ENCODE measurements at places on chromosomes 7 and 10.

DNA sequence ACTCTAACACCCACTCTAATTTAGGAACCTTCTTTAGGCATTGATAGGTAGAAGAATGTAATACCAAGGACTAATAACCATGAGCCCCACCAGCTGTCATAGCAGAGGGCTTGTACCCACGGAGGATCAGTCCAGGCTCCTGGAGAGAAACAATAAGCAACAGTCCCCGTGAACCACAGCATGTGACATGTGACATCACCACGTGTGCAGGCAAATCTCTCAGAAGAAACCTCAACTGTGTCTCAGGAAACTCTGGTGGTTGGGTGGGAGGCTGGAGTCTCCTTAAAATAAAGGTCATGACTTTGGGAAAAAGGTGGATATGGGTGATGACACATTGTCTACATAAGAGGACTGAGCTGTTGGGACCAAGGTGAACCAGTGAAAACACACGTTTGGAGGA is 653.9 kb upstream of the FOXK1 start:
- no peak for DNase-seq

DNA sequence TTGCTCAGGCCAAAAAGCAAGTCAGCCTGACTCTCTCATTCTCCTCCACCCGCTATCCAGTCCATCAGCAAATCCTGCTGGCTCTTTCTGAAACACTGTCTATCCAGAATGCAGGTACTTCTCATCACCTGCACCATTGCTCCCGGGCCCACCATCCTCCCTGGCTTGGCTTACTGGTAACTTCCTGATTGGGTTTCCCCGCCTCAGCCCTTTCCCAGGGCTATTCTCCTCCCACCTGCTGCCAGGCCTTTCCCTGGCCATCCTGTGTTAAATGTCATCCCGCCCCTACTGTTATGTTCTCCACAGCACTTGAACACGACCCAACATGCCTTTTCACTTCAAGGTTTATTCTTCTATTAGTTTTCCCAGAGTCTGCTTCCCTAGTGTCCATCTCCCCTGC is 124.0 kb downstream of the CNNM2 start:
- no peak for DNase-seq

GRCh38 chr10:56537984-56538383 is 176.9 kb upstream of the ZWINT start:
- DNase-seq, result no peak

GRCh38 chr10:58260334-58260733 is 7.4 kb downstream of the IPMK start:
- no peak for DNase-seq

DNA sequence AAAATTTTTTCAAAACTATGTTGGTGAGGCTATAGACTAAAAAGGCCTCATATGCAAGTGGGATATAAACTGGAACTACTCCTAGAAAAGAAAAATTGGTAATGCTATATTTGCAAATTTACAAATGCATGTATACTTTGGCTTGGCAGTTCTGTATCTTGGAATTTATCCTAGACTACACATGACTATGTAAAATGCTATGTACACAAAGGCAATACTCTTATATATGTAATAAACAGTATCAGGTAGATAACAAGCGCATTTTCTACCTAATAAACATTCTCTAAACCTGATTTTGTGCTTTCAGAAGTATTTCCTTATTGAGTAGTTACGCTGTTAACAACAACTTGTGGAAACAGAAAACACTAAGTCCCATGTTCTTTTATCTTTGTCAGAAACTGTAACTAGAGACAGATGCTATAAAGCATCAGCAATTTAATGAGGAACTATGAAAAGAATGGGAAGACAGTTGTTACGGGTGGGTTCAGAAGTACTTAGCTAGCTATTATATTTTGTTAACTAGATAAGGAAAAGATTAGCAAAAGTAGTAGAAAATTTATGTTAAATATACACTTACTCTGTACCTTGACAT is 107.8 kb downstream of the ARHGAP12 start:
- DNase-seq, result no peak

GRCh38 chr10:124586142-124586541 is 124.5 kb downstream of the LHPP start:
- DNase-seq, result no peak

DNA sequence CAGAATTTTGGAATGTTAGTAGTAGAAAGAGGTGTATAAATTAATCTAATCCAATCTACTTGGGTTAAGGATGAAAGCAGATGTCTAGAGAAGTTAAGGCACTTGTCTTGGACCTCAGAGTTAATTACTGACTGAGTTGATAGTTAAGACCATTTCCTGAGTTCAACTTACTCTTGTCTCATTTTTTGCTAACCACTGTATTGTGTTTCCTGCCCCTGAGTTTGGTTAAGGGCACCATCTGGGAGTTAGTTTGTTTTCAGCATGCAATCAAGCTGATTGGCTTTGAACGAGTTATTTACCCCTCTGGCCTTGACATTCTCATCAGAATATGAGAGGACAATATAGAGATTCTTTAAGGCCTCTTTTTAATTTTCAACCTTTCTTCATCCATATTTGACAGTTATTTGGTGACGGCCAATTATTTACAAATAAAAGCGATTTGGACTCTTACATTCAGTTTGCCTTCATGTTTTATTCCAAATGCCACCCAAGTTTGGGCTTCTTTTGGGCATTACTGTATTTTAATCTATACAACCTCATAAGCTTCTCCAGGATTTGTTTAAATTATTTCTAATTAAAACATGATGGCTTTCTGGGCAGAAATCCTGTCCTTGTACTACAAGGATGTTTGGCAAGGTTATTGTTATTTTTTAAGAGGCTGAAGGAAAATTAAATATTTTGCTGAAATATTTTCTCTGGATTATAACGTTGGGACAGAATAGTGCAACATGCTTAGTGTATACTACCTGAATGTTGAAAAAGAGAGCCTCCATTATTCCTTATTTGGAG is 225.0 kb downstream of the CACNB2 start:
- DNase-seq, result no peak

DNA sequence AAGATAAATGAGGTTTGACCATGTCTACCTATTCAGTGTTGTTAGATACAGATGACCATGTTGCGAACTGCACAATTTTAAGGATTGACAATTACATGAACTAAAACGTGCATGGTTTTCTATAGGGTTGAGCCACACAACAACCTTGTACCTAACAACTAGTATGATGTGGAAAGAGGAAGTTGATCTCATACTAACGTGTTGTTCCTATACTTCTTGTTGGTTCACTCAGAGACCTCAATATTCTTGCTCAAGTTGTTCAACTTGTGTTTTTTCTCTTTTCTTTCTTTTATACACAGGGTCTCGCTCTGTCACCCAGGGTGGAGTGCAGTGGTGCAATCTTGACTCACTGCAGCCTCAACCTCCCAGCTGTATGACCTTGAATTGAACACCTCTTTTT is 6.1 kb upstream of the KEL start:
- no peak for DNase-seq

GRCh38 chr7:85196696-85197095 is 9.8 kb upstream of the SEMA3D start:
- DNase-seq, result no peak

DNA sequence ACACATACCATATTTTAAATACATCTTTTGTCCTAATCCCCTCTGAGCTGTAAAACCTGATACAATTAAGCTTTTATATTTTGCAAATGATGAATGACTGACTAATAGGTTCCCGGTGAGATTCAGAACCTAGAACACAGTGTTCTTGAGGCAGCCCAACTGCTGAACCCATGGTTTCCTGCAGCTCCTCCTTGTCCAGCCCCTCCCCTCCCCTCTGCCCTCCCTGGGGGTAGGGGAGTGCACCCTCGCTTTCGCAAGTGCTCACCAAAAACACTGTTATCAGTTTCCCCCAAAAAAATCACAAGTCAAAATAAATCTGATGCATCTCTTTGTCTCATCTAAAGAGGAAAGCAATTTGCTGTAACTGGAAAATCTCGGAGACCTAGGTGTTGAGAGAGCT is 602.8 kb downstream of the KCNMA1 start:
- no peak for DNase-seq

GRCh38 chr10:60828489-60828852 is 50.2 kb downstream of the CDK1 start:
- no peak for DNase-seq

DNA sequence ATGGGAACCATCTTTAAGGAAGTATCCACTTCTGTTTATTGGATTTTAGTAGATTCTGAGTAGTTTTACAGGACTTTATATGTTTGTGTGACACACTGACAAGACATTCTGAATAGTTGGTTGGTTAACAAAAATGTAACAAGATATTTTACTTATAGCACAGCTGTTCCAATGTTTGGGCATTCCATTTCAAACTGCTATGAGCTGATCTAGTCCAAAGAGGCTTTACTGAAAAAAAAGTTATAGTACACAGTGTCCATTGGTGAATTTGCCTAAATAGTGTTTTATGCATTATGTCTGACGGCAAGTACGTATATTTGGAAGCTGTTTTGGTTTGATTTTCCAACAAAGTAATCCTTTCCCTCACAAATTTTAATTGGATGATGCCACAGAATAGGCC is 99.1 kb downstream of the SAMD9 start:
- no peak for DNase-seq

DNA sequence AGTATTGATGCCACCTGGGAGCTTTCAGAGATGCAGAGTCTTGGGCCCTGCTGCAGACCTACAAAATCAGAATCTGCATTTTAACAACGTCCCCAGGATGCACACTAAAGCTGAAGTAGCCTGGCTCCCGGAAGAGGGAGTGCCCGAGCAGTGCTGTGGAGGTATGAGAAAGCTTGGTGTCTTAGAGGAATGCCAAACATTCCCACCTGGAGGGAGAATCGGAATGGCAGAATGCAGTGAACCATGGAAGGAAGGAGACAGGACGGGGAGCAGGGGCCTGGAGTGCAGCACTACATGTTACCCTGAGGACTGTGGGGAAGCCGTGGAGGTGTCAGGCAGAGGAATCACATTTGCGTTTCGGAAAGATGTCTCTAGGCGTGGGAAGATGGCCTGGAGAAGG is 90.9 kb downstream of the AOAH start:
- DNase-seq, result no peak

GRCh38 chr7:155531681-155532080 is 14.7 kb downstream of the CNPY1 start:
- DNase-seq, result no peak

- DNase-seq, result no peak
Observed at GRCh38 chr7:140137078-140137477, 39.7 kb downstream of the KDM7A start.

DNA sequence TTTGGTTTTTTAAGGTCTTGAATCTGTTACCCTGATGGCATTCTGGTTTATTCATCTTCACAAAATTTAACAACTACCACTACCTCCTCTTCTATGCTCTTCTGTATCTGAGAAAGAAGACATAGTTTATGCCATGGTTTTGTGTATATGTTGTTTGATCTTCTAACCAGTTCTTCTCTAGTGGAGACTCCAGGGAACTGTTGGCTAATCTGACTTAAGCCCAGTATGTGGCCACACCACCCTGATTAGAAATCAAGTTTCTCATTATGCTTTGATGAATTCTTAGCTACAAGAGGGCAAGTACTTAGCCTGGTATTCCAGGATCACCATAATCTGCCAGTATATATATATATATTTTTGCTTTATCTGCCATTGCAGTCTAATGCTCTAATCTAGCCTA is 99.5 kb upstream of the MXI1 start:
- DNase-seq, result no peak

DNA sequence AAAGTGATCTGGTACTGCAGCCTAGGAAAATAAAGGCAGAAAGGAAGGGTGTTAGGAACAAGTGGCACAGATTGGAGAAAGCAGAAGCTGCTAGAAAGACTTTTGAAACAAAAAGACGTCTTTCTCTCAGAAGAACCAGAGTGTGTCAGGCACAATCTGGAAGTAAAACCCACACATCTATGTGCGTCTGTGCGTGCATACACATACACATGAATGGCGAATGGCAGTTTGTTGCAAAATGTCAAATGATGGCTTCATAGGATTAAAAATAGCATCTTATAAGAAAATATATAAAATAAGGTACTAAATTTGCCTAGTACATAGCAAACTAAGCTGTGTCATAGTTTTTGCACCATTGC is 246.3 kb downstream of the CDK14 start:
- DNase-seq, result no peak

- DNase-seq, result no peak
Observed at GRCh38 chr10:77458986-77459590, 178.5 kb downstream of the KCNMA1 start.

GRCh38 chr7:40850017-40850416 is 715.2 kb downstream of the SUGCT start:
- DNase-seq, result no peak

DNA sequence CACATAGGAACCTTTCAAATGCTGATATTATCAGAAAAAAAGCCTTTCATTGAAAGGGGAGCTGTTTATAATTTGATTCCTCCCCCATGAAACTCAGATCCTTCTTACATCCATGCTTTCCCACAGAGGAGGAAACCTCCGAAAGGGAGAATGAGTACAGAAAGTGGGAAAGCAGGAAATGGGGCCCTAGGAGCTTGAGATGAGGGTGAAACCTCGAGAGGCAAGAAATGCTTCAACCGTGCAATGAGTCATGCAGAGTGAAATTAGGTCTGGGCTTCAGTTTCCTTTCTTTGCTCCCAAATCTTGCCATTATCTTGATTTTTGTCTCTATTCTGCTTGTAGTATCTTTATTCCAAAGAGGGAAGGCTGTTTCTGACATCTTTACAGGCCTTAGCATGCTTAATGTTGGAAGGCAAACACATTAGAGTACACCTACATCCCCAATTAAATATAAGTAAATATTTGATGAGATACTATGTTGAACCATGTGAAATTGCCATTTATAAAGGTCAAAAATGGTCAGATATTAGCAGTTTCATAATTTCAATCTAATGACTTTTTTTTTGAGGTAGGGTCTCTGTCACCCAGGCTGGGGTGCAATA is 79.1 kb downstream of the NAMPT start:
- DNase-seq, result no peak

DNA sequence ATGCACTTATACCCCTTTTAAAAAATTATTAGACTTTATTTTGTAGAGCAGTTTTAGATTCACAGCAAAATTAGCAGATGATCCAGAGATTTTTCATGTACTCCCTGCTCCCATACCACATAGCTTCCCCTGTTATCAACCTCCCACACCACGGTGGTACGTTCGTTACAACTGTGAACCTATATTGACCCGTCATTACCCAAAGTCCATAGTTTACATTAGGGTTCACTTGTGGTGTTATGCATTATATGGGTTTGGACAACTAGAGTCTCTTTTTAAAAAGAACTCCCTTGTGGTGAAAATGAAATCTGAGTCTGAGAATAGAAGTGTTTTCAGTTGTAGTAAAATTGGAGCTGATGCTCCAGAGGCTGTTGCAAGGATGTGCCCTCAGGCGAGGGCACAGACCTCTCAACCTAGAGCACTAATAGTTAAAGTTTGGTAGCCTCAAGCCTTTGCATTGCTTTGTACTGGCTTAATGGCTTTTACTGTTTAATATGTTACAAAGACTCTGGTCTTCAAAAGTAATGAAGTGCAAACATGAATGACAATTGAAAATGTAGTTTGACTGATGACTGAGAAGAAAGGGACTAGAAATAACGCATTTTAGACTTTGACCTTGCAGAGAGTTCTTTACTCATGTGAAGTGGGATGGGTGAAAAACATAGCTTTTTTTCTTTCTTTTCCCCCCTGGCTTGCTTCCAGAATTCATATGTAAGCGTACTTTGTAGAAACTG is 30.6 kb upstream of the CSTF2T start:
- no peak for DNase-seq

GRCh38 chr7:100585511-100586265 is at the start of gene LRCH4:
Gene LRCH4 (minus strand): TSS chr7:100586129. CDS start chr7:100586100, 29 bp downstream.
- DNase-seq, result no peak
